Activated CD4-positive, CD25-positive, alpha-beta regulatory T cell (primary cell): ENCODE measurements at places on chromosomes 7 and 10.

DNA sequence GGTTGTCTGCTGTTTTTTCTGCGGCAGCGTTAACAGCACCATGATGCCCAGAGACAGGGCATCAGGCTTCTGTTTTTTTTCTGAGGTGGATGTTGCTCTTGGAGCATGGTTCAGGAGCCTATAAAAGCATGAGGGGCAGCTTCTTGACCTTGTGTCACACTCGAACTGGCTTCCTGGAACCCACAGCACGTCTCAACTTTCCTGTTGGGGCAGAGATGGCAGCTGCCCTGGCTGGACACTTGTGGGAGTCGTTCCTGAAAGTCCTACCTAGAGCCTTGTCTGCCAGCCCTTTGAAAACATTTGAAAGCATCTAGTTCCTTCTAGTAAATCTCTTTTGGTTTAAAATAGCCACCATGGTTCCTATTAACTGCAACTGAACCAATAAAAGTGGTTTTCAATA lies 28.9 kb upstream of the PRKAG2 start:
- DNase-seq, result no peak

- DNase-seq, result no peak
These were observed 40.0 kb upstream of the SORBS1 start for GRCh38 chr10:95601116-95601719.

GRCh38 chr7:33581236-33581635 lies 324.1 kb upstream of the BMPER start:
- no peak for DNase-seq

- no peak for DNase-seq
These were observed 240.6 kb downstream of the DGKI start for GRCh38 chr7:137606061-137606674.

DNA sequence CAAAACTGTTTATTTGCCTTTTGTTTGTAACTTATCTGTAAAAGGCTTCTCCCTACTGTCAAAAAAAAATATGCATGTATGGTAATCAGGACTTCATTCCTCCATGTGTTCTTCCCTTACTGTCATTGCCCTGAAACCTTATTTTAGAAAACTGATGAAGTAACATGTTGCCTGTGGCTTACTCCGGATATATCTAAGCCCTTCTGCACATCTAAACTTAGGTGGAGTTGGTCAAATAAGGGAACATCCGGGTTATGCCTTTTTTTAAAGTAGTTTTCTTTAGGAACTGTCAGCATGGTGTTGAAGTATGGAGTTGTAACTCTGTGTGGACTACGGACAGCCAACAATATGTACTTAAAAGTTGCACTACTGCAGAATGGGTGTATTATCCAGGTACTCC lies 6.2 kb downstream of the SAR1A start:
- no peak for DNase-seq

- DNase-seq, result no peak
These were observed 101.1 kb downstream of the GPR85 start for GRCh38 chr7:112985377-112985987.

GRCh38 chr10:44511601-44512000 lies 126.7 kb upstream of the CXCL12 start:
- DNase-seq, result no peak

GRCh38 chr7:90710466-90710850 lies 114.3 kb downstream of the CDK14 start:
- no peak for DNase-seq

GRCh38 chr7:29684787-29685650 lies 121.3 kb upstream of the WIPF3 start:
- DNase-seq, result no peak

DNA sequence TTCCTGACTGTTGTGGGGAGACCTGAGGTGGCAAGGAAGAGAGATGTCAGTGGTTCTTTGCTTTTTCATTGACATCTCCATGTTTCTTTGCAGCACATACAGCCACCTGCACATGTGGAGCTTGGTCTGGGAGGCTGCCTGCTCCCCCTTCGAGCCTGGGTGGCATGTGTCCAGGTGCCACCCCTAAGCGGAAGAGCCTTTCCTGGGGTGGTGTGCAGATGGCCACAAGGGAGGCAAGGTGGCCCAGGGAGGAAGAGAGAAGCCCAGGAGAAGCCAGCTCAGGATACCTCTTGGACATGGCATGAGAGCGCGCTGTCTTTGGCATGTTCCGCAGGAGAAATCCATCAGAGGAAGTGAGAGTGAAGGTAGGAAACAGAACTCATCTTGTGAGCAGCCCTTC lies 105.9 kb upstream of the NPTX2 start:
- no peak for DNase-seq

GRCh38 chr10:127587668-127588365 lies 38.7 kb downstream of the NPS start:
- DNase-seq, result no peak

DNA sequence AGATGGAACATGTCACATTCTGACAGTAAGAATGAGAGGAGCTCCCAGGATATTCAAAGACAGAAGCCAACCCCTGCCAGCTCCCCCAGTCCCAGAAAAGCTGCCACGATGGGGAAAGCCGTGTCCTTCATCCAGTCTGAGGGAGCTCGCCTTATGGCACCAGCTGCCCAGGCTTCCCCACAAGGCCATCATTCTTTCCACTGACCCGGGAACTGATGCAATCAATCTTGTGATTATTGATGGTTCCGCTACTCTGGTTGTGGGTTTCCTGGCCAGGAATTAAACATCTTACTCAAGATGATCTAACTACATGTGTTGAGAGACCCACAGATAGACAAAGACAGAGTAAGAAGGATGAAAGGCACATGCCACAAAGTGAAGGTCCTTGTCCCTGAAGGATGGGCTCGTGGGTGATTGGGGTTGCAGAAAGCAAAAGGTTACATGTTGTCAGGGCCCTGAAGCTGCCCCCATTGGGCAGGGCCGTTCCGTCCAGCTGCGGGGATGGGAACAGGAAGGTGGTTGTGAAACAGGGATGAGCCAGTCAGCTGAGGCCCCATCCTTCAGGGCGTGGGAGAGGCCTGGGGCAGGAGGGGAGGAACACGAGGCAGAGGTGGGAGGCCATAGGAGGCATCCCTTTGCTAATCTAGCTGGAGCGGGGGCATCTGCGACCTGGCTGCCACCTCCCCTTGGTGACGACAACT lies 127.6 kb downstream of the OAT start:
- DNase-seq, result no peak

DNA sequence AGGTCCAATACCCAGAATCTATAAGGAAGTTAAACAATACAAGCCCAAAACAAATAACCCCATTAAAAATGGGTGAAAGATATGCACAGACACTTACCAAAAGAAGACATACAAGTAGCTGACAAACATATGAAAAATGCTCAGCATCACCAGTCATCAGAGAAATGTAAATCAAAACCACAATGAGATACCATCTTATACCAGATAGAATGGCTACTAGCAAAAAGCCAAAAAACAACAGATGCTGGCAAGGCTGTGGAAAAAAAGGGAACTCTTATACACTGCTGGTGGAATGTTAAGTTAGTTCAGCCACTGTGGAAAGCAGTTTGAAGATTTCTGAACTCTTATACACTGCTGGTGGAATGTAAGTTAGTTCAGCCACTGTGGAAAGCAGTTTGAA lies 331.1 kb downstream of the KIF20B start:
- DNase-seq, result no peak

GRCh38 chr10:5679606-5680005 lies 5.0 kb upstream of the TASOR2 start:
- no peak for DNase-seq

- no peak for DNase-seq
These were observed 50.1 kb downstream of the CROT start for GRCh38 chr7:87395442-87396020.

- DNase-seq, result no peak
These were observed 10.7 kb upstream of the GIMAP6 start for GRCh38 chr7:150642926-150643325.

- no peak for DNase-seq
These were observed 87.0 kb downstream of the IPMK start for GRCh38 chr10:58180666-58181065.
